ENCODE measurements at places on chromosomes 6 and 20.

GRCh38 chr20:25288291-25289181, 40.7 kb downstream of the PYGB start:
- no peak for DNase-seq

GRCh38 chr6:139762587-139763031, 388.2 kb upstream of the CITED2 start:
- DNase-seq = peak; percentile 74

GRCh38 chr6:75268121-75268987, 16.2 kb downstream of the TMEM30A start:
- no peak for DNase-seq

GRCh38 chr6:7431313-7431673, 41.7 kb downstream of the RIOK1 start:
- no peak for DNase-seq

DNA sequence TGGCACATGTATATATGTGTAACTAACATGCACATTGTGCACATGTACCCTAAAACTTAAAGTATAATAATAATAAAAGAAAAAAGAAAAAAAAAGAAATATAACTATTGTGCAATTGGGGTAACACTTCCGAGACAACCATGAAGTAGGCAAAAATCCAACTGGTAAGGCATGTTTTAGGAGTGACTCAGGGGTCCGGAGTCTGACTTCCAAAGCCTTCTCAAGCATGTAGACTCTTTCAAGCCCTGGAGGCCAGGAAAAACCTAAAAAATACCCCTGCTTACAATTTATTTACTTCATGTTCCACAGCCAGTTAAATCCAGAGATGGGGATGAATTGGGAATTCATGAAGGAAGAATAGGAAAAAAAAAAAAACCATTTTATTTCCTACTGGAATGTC, 161.3 kb upstream of the PHACTR1 start:
- no peak for DNase-seq

DNA sequence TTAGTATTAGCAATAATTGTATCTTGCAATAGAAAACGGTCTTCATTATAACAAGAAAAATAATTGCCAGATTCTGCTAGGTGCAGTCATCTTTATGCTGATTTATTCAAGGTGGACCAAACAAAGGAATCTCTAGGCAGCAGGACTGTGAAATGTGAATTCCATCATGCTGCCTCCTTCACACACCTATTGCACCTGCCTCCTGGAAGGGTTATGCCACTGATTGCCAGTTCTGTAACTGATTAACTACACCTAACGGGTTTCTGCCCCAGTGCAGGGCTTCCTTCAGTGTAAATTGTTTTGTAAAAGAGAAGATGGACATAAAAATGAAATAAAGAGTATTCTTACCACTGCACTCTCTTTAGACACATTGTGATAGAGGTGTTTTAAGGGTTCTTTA, 96.1 kb downstream of the FOXO3 start:
- DNase-seq = no peak

- DNase-seq = no peak
These were observed 90.5 kb upstream of the MBOAT1 start for GRCh38 chr6:20302702-20303251.

- no peak for DNase-seq
These were observed 44.6 kb downstream of the JPH2 start for GRCh38 chr20:44142413-44142812.

DNA sequence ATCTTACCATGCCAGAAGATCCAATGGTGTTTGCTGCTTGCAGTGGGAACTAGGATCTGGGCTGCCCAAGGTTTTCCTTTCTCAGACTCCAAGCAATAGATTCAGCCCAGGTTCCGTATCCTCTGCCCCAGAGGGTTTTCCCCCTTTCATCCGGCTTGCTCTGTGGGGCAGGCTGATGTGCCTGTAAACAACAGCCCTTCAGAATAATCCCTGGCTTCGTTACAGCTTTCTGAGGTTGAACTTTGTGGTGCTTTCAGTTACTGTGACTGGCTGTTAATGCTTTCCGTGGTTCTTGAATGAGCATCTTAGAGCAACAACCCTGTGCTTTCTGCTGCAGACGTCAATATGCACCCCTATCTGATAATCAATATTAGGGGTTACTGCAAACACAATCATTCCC, 400.4 kb downstream of the BTBD3 start:
- DNase-seq = no peak

- DNase-seq = no peak
These were observed 304.9 kb upstream of the JAG1 start for GRCh38 chr20:10978713-10979112.

GRCh38 chr20:46088409-46089166, 1.2 kb downstream of the NCOA5 start:
- DNase-seq = no peak

DNA sequence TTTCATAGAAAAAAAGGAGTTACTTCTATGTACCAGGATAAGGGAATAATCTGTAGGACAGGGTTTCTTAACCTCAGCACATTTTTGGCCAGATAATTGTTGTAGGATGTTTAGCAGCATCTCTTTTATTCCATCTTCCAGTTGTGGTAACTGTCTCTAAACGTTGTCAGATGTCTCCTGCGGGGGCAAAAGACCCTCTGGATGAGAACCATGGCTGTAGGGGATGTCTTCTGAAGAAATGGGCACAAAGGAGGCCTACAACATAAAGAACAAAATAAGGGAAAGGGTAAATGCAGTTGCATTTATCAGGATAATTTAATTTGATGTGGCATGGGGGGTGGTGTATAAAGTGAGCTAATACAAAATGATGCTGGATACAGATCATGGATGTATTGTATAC, 4.1 kb upstream of the FBXO5 start:
- DNase-seq = no peak

DNA sequence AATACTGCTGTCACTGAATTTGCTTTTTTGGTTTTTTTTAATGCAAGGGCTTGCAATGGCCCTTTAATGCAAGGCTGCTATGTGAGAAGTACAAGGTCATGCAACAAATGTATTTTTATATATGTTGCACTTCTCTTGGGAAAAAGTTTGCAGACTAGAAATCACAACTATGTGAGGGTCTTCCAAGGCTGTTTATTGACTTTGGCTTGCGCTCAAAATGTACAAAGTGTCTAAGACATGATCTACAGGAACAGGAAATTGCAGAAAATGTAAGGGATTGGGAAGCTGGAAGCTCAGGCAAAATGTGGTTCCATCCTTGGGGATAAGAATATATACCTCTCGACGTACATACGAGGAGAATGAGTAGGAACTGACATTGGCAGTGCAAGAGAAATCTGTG, 92.2 kb upstream of the F13A1 start:
- DNase-seq = no peak

DNA sequence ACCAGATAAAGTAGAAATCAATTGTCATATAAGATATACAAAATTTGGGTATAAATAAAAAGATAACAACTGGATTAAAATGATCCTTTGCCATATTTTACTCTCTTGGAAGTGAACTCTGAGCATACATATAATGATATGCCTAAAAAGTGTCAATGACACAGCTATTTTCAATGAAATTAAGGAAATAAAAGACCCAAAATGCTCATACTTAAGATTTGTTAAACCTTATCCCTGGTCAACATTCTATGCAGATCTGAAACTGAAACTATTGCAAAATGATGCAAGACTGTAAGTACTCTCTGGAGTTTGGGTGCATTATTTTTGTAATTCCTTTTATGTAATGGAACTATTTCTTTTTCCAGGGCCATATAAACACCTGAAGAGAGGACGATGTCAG, 119.0 kb upstream of the SGK1 start:
- peak; percentile 23 for DNase-seq

- DNase-seq = no peak
These were observed 10.3 kb downstream of the MOG start for GRCh38 chr6:29667158-29667557.

DNA sequence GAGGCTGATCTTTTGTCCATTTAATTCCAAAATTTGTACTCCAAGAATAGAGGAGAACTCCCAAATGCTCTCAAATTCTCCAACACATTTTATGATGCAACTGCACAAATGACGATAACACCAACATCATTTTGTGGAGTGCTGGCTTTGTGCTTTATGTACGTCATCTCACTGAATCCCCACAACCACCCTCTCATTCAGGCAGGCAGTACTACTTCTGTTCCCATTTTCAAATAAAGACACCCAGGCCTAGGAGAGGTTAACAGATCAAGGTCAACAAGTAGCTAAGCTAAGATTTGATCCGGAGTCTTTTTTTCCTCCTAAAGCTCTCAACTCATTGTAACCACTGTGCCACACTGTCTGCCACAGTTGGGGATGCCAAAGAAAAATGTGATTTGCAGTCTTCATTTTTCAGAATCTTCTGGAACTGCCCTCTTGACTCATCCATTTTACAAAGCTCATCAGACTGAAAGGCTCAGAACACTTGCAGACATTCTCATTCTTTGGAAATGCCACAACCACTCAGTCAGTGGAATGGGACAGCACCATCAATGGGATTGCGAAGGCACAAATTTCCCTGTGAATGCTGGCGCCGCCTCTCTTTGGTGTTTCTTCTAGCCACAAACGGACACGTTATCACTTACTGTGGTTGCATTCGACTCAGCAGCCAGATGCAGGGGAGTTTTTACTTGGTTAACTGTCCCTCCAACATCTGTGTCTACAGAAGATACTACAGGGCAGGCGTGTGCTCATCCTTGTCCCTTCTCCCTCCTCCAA, 184.4 kb downstream of the GJA10 start:
- peak; percentile 59 for DNase-seq

DNA sequence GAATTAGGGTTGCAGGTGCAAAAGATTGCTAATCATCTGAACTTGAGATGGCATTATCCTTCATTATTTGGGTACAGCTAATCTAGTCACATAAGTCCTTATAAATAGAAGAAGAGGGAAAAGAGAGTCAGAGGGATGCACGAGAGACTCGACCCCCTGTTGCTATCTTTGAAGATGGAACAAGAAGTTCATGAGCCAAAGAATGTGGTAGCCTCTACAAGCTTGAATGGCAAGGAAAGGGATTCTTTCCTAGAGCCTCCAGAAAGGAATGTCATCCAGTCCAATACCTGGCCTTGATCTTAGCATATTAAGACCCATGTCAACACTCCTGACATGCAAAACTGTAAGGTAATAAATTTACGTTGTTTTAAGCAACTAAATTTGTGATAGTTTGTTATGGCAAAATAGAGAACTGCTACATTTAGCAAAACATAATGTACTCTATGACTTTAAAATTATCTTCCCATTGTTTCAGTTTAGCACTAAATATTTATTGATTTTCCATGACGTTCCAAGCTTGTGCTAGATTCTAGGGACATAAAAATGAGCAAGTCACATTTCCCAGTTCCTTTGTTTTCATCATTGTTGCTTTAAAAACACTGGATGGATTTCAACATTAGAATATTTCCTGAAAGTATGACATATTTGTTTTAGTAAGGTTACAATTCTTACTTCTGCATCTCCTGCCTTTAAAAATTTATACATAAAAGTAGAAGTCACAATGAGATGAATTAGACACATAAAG, 12.7 kb downstream of the MANEA start:
- no peak for DNase-seq

DNA sequence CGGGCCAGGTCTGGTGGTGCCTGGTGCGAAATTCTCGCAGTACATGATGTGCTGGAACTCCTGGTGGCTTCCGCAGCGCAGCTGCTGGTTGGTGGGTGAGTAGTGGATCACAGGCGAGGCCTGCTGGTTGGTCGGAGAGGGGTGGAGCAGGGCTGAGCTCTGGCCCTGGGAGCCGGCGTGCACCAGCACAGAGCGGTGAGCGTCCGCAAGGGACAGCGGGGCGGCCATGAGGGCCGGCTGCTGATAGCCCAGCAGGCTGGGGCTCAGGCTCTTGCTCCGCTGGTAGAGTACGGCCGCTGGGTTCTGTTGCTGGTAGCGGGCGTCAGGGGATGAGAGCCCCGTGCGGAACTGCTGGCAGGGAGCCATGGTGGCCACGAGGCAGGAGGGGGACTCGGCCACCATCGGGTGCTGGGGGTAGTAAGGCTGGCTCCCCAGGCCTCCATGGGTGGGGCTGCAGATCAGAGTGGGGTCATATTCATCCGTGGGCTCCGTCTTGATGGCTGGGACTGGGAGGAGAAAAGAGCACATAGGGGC, 110.2 kb downstream of the NFATC2 start:
- DNase-seq = no peak

DNA sequence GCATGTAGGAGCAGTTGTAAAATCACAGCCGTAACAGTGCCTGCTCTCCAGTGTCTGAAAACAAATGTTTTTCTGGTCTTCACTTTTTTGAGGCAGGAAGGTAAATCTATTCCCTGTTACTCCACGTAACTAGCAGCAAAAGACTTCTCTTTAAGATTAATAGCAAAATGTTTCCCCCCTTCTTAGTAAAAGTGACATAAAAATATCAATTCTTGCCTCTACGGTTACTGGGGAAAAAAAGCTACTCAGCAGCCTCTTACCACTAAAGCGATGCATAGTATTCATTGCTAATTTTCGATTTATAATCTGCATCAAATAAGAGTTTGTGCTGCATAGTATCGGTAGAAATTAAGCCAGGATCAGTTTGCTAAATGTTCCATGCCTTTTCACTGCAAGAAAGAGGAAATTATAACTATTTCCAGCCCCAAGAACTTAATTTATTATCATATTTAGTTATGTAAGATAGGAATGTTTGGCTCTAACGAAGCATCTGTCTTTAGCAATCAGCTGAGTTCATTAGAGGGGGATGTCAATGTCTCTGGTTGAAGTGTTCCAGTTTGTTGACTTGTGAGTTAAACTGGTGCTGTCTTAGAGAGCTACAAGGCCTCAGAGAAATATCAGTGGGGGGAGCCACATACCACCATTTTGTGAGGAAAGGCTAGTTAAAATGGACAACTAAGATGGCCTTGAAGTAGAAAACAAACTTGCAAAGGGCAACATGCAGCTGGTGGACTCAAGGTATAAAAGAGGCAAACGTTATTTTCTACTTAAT, 617 bp upstream of the TSPYL1 start:
- no peak for DNase-seq

DNA sequence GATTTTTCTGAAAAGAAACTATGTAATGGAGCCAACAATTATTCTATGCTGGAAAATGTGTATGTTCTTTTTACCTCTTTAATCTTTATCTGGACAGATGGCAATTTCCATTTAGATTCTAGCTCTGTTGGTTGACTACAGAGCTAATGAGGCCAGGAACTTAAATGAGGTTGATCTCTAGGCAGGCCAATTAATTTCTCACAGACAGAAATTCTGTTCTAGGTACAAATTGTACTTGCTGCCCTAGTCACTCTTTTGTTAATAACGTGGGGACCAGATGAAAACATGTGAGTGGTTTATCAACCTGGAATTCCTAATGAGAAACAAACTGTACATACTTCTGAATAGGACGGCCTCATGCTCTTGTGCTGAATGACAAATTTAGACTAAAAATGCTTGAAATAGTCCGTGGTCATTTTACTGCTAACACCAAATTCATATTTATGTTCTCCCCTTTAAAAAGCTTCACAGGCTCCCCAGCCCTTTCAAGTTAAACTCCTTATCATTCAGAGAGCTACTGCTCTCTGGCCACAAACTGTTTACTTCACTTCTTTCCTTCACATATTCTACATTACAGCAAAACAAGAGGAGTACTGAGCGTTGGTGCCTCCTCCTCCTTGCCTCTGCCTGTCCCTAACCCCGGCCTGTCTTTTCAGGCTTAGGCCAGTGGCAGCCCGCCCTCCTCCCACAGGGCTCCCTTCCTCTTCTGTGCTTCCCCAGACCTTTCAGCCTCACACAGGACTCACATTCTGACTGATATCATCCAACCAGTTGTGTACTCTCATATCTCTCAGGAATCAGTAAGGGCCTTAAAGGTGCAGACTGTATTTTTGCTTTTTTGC, 41.4 kb downstream of the DTNBP1 start:
- DNase-seq = no peak

GRCh38 chr6:52909131-52909530, 367 bp downstream of the GSTA3 start:
- DNase-seq = no peak
